ENCODE measurements at places on chromosomes 11 and 22. TPM values are rescaled to one million over a fixed set of nuclear protein-coding genes. Genes with fewer than 3 reads are reported as not detected.

Gene RASSF10
- total RNA-seq, result 0.60 TPM

Gene RAB38
- 0.60 TPM for total RNA-seq

Gene RASL10A
- 1.5 TPM for total RNA-seq

Gene KCNA4
- not detected for total RNA-seq

Gene LIF
- total RNA-seq, result 0.22 TPM

Gene CHRNA10
- total RNA-seq, result 0.60 TPM

Gene RPLP2
- total RNA-seq, result 383 TPM

Gene STK33
- 0.65 TPM for total RNA-seq

Gene CECR2
- total RNA-seq, result under 0.01 TPM

Gene PANX2
- 0.40 TPM for total RNA-seq

Gene KCNJ11
- 0.22 TPM for total RNA-seq

Gene BTG4
- not detected for total RNA-seq

Gene SAA4
- not detected for total RNA-seq

Gene MCAM
- 48.4 TPM for total RNA-seq

Gene RGL4
- total RNA-seq, result not detected

Gene SERPING1
- total RNA-seq, result 0.40 TPM

Gene NPAS4
- not detected for total RNA-seq

Gene MIOX
- total RNA-seq, result not detected

Gene TBX10
- total RNA-seq, result not detected

Gene HBE1
- not detected for total RNA-seq

Gene BIK
- total RNA-seq, result 1.1 TPM

Gene FGF4
- not detected for total RNA-seq

Gene RBMXL2
- not detected for total RNA-seq

Gene CRYBB3
- total RNA-seq, result under 0.01 TPM

Gene CABP4
- 1.3 TPM for total RNA-seq

Gene LRRC74B
- total RNA-seq, result not detected

Gene SCUBE2
- 0.99 TPM for total RNA-seq

Gene CNTF
- 1.1 TPM for total RNA-seq

Gene SHANK3
- 11.5 TPM for total RNA-seq

Gene GPHA2
- total RNA-seq, result not detected

Gene CCDC87
- under 0.01 TPM for total RNA-seq

Gene LIMK2
- total RNA-seq, result 51.2 TPM

Gene PDGFD
- 23.5 TPM for total RNA-seq

Gene KIRREL3
- total RNA-seq, result not detected

Gene LRRN4CL
- total RNA-seq, result 0.22 TPM

Gene CCDC188
- 3.5 TPM for total RNA-seq

Gene ADM2
- total RNA-seq, result 0.99 TPM

Gene SCUBE1
- 0.65 TPM for total RNA-seq

Gene SLC5A12
- total RNA-seq, result not detected

Gene KCNC1
- not detected for total RNA-seq

Gene PDGFB
- total RNA-seq, result 29.6 TPM

Gene SSTR3
- not detected for total RNA-seq

Gene CLCF1
- 1.2 TPM for total RNA-seq

Gene GAL3ST1
- under 0.01 TPM for total RNA-seq

Gene MMP12
- total RNA-seq, result not detected

Gene PGA5
- not detected for total RNA-seq

Gene HEPN1
- total RNA-seq, result 0.20 TPM

Gene DDIAS
- total RNA-seq, result 1.8 TPM

Data from lung microvascular endothelial cell (primary cell).